Daoy (cell line): ENCODE measurements at places on chromosomes 11 and 22. TPM values are rescaled to one million over a fixed set of nuclear protein-coding genes. Genes with fewer than 3 reads are reported as not detected.

The MS4A6A gene
- total RNA-seq, result not detected in 2 replicates

The CNGA4 gene
- not detected in 2 replicates for total RNA-seq

The MMP8 gene
- not detected in 2 replicates for total RNA-seq

The NTM gene
- total RNA-seq, result 15.8 and 21.6 TPM in 2 replicates

The PTPN5 gene
- 0.29 TPM in 1 of 2 replicates, not detected in the other for total RNA-seq

DNA sequence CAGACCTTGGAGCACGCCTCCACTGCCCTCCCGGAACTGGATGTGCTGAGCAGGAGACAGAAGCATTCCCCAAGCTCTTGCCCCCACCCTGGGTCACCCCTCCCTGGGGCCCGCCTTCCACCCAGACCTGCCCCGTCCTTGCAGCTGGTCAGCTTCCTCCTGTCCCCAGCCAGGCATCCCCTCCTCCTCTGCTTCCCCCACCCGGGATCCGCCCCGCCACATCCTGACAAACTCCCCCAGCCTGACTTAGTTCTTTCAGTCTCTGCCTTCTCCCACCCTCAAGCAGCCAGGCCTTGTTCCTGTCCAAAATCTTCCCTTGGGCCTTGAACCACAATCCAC is 1.1 kb upstream of the PLXNB2 start:
- peak; percentile 40 for DNase-seq

DNA sequence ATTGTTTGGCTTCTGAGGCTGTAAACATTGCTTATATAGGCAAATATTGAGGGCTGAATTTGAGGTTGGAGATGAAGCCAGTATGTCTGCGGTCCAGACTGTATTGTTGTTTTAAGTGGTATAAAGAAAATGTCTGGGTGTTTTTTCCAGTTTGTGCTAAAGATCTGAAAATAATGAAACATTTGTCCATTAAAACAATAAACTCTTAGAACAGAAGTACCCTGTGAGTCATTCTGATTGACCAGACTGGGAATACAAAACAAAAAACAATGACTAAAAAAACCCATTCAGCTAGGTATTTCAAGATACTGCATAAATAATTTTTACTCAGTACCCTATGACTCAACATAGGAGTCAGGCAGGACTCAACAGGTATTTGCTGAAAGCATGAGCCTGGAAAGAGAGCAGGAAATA is 20.4 kb downstream of the ALKBH8 start:
- DNase-seq, result peak; percentile 69

- peak; percentile 61 for DNase-seq
Measured at GRCh38 chr11:47950396-47950795, 30.0 kb upstream of the PTPRJ start.

- peak; percentile 24 for DNase-seq
Measured at GRCh38 chr11:112655371-112655770, 305.8 kb upstream of the NCAM1 start.

GRCh38 chr11:77672264-77672663 is 34.7 kb upstream of the CLNS1A start:
- DNase-seq, result no peak

DNA sequence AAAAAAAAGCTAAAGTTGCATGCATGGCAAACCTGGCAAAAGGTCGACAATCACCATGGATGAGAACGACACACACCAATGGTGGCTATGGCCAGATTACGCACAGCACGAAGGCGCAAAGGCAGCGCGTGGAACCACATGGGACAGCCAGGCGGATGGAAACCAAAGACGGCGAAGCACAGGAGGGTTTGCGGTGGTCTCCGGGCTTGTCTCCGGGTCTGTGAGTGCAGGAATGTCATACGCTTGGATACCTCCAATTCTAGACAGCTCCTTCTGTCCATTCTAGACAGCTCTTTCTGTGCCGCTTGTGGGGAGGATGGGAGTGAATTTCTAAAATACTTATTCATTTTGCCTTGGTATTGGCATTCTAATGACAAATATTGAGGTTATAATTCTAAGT is 685.4 kb downstream of the BRD1 start:
- no peak for DNase-seq

GRCh38 chr11:34613552-34614056 is 7.3 kb upstream of the EHF start:
- no peak for DNase-seq

- DNase-seq, result no peak
Measured at GRCh38 chr11:26698224-26698623, 23.6 kb downstream of the SLC5A12 start.

DNA sequence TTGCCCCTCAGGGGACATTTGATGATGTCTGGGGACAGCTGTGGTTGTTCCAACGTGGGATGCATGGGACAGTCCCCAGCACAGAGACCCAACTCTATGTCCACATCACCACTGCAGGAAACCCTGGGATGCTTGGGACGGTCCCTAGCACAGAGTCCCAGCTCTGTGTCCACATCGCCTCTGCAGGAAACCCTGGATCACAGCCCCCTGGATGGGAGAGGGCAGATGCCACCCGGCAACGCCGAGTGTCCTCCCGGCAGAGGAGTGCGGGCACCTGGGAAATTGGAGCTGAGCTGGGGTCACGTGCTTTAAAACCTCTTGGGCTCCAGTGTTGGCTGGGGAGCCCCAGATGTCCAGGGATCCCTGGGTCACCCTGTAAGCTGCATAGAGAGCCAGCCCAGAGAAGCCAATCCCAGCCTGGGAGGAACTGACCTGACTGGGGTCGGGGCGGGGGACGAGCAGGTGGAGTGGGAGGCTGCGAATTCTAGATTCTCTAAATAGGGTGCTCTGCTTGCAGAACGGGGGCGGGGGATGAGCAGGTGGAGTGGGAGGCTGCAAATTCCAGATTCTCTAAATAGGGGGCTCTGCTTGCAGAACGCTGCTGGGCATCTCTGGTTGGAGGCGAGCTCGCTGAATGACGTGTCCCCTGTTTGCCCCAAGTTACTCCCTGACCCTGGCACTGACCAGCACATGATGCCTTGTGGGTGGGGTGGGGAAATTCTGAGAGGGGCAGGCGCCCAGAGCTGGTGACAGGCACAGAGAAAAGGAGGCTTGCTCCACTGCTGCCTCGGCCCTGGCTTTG is 1197.8 kb downstream of the BRD1 start:
- no peak for DNase-seq

- DNase-seq, result no peak
Measured at GRCh38 chr11:44149651-44150050, 54.2 kb downstream of the EXT2 start.

DNA sequence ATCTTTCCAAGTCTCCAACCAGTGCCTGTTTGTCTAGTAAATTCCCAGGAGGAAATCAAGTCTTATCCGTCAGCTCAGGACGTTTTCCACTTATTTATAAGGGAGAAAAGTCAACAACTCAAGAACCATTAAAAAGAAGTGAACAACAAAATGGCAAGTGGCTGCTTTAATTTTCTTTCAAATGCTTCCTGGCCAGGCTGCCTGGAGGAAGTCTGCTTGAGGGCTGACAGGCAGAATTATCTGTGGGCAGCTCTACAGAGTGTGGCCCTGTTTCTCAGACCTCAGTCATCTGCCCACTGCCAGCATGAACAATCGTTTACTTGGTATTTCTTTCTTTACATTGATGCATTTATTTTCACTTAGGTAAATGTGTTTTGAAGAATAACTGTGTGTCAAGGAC is 281.9 kb upstream of the ISX start:
- DNase-seq, result no peak
